AML-193 (cell line): ENCODE measurements at places on chromosomes 2 and 18.

GRCh38 chr2:96887493-96888012 is 17.7 kb upstream of the SEMA4C start:
- DNase-seq, result no peak

- DNase-seq, result peak; percentile 25
Measured at GRCh38 chr2:144515696-144516410, 4.1 kb downstream of the ZEB2 start.

- DNase-seq, result no peak
Measured at GRCh38 chr2:101147062-101147461, 4.1 kb downstream of the TBC1D8 start.

GRCh38 chr2:207722773-207723424 is 11.5 kb downstream of the CCNYL1 start:
- no peak for DNase-seq

DNA sequence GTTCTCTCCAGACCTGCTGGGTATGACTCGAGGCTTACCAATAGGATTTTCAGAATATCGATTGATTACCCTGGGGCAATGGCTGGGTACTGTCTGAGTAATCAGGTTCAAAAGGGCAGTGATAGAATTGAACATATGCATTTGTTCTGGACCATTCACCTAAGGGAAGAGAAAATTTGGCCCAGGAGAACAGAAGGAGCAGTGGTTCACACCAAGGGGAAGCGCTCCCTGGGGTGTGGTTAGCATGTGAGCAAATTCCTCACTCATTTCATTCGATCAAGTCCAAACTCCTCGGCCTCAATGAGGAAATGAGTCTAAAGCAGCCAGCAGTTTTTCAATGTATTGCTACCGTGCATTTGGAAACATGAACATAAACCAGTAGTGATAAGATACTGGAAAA is 55.6 kb downstream of the CYP26B1 start:
- no peak for DNase-seq

DNA sequence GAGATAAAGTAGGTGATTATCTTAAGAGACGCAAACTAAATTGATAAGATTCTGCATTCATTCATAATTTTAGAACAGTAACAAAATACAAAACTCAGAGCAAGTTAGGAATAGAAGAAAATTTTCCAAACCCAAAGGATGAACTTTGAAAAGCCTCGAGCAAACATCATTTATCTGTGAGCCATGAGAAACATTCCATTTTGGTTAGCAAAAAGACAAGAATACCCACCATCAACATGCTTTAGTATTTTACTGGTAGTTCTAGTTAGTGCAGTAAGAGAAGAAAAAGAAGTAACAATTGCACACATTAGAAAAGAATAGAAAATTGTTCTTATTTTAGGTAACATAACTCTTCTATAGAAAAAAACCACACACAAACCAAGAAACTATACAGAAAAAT is 291.3 kb upstream of the TCF4 start:
- no peak for DNase-seq

- DNase-seq, result no peak
Measured at GRCh38 chr2:191638802-191639172, 39.1 kb upstream of the NABP1 start.

GRCh38 chr2:105798595-105798994 is 53.9 kb downstream of the NCK2 start:
- peak; percentile 68 for DNase-seq

DNA sequence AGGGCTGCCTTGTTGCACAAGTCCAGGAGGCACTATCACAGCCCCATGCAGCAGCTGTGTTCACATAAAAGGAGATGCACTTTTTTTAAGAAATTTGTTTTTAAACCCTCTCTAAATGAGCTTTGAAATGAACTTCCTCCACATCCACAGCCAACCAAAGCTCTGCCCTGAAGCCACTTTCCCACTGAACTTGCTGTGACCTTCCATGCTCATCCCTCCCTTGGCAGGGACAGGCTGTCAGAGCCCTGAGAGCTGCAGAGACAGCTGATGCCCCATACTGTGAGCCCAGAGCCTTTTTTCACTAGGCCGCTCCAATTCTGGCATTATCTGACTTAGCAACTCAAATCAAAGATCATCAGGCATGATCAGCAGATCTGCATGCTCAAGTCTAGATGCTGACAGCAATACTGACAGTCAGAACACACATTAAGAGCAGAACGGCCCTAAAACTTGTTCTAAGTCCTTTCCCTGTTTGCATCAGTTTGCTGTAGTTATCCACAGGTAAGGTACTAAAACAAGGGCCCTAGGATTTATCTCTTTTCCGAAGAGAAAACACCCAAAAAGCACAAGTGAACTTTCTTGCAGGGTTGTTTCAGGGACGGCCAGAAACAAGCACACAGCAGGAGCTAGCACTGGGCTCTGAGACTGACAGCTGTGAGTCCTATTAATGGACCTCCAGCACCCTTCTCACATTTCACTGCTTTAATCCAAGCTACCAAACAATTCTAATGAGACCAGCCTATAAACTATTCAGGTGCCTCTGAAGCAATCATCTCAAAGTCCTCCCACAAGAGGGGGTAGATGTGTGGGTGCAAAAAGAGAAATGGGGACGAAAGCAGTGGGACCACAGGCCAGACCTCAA is 34.9 kb downstream of the RNU4ATAC start:
- DNase-seq, result no peak

- DNase-seq, result no peak
Measured at GRCh38 chr2:174776223-174776622, 12.0 kb upstream of the CHRNA1 start.

- no peak for DNase-seq
Measured at GRCh38 chr2:96556441-96557330, 20.1 kb downstream of the ARID5A start.

DNA sequence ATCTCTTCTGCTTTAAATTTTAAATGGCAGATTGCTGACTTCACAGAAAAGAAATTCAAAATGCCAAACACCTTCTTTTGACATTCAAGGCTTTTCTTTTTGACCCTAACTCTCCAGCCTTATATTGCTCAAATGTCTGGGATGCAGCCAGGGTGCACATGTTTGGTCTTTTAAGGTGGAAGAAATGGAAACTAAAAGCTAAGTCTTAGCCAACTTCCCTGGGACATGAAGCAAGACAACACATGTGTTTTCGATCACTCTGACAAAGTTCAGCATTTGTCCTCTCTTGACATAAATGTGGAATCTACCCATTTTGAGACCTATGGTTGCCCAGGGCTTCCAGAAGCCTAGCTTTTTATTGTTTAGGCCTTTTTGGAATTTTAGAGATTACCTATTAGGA is 161.6 kb downstream of the RDH14 start:
- DNase-seq, result no peak

GRCh38 chr2:223537651-223538601 is 64.2 kb downstream of the SCG2 start:
- DNase-seq, result no peak

GRCh38 chr18:449374-449773 is 51.1 kb downstream of the COLEC12 start:
- DNase-seq, result no peak

DNA sequence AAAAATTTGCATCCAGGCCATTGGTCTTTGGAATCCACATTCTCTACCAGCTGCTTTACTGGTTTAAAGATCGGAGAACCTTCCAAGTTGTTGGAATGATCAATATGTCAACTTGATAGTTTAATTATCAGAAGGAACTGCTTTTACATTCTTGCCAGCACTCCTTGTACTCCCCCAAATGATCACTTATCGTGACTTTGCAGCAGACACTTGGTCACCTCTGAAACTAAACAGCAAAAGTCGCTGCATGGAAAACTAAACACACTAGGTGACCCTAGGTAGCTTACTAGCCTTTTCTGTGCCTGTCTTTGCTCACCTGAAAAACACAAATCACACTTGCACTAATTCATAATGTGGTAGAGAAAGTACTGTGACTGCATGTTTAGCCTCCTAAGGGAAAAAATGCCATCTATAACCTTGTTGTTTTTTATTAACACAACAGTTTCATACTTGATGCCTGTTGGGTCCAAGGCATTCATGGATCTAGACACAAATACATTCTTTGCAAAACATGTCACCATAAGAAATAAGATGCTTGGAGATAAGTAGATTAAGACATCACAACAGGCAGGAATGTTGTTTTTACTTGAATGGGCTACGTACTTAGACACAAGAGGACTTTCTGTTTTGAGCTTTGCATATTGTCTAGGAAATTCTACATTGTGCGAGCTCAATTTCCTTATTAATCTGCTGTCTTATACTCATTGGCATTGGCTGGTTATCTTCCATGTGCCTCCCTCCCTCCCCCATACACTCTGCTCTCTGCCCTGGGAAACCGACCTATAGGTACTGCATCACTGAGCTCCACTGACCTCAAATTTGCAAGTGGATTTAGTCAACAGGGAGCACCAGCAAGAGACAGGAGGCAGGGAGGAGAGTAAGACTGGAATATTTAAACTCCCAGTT is 219.1 kb upstream of the STK17B start:
- no peak for DNase-seq

- DNase-seq, result no peak
Measured at GRCh38 chr2:136117391-136117841, 533 bp downstream of the CXCR4 start.

GRCh38 chr2:11227595-11227994 is 72.3 kb downstream of the SLC66A3 start:
- DNase-seq, result no peak

GRCh38 chr18:424071-424661 is 76.3 kb downstream of the COLEC12 start:
- DNase-seq, result no peak

- DNase-seq, result no peak
Measured at GRCh38 chr2:20021405-20022009, 9.0 kb upstream of the MATN3 start.

DNA sequence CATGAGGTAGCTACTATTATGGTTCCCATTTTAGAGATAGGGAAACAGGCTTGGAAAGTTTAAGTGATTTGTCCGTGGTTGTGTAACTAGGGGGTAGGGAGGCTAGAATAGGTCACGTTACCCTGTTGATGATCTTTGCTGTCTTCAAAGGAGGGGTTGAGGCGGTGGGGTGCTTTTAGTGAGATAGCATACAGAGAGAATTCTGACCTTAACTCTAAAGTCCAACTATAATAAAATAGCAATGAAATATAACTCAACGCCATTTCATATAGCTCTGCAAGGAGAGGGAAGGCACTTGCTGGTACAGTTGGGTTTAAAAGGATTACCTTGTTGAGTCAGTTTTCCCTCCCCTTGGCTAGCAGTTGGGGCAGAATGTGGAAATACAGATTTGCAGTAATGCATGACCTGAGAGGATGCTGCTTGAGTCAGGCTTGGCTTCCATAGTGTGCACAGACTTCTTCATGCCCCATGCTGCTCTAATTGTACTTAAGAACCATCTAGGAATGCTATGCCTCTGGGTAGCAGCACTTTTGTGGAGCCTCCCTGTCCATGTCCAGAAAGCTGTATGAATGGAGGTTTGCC is 143.9 kb downstream of the LTBP1 start:
- no peak for DNase-seq

GRCh38 chr2:104407641-104408040 is 446.3 kb upstream of the POU3F3 start:
- no peak for DNase-seq

- DNase-seq, result no peak
Measured at GRCh38 chr2:203476881-203477280, 58.2 kb downstream of the RAPH1 start.

- DNase-seq, result no peak
Measured at GRCh38 chr2:111670776-111671175, 213.2 kb downstream of the ANAPC1 start.

DNA sequence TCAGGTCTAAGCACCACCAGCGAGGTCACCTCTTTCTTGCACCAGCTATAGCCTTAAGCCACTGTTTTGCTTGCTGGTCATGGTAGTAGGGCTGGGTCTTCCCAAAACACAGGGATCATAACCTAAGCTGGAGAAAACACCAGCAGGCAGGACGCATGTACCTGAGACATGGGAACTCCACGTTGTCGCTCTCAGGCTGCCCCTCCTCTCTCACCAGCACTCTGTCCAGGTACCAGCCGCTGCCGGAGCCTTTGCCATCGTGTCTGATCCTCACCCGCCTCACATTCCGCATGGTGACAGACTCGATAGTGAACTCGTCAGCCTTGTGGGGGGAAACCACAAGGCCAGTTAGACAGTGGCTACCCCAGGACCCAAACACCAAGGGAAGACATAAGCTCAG is 79.5 kb downstream of the LOXHD1 start:
- no peak for DNase-seq

DNA sequence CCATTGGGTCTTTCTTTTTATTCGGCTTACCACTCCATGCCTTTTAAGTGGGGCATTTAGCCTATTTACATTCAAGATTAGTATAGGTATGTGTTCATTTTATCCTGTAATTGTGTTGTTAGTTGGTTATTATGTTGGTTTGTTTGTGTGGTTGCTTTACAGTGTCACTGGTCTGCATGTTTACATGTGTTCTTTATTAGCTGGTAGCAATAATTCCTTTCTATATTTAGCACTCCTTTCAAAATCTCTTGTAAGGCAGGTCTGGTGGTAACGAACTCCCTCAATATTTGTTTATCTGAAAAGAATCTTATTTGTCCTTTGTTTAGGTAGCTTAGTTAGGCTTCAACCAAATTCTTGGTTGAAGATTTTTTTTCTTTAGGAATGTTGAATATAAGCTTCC is 68.7 kb upstream of the XDH start:
- no peak for DNase-seq

- DNase-seq, result no peak
Measured at GRCh38 chr2:179273461-179273962, 8.9 kb upstream of the SESTD1 start.

- no peak for DNase-seq
Measured at GRCh38 chr18:35778850-35779627, 193.4 kb upstream of the RMP24 start.

DNA sequence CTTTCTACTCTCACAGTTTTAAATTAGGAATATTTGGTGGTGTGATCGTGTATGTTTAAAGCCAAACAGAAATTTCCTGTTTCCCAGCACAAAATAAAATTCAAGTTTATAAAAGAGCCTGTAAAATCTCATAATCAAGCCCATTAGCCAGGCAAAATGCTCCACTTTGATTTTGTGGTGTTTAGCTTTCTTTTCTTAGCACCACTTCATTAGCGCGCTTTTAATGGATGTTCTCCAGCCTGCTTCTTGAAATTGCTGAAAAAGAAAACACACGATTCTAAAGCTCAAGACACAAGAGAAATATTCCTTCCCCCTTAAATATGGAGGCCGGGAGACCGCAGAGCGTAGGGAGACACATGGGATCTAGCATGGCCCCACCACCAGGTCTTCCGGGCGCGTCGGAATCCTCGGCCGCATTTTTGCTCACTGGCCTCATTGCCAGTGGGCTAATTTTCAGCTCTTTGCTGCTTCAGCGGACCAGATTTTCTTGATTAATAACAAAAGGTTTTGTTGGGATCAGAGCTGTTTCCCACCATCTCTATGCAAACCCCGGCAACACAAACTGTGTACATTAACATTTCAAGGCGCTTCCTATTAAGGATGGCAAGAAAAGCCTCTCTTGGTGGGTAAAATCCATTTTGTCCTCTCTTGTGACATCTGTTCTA is 40.4 kb upstream of the ID2 start:
- no peak for DNase-seq

GRCh38 chr18:63586966-63587365 is at the start of gene SERPINB13:
SERPINB13 (plus strand) TSS chr18:63587343; CDS start chr18:63588668, 1,325 bp downstream.
- DNase-seq, result no peak

GRCh38 chr18:68121308-68121707 is 593.6 kb downstream of the TMX3 start:
- no peak for DNase-seq
